ENCODE measurements at places on chromosomes 11 and 22. TPM values are rescaled to one million over a fixed set of nuclear protein-coding genes. Genes with fewer than 3 reads are reported as not detected.

Gene DUSP8
- total RNA-seq, result 10.1 TPM

Gene TCIRG1
- 10.2 TPM for total RNA-seq

Gene DGAT2
- total RNA-seq, result 0.93 TPM

Gene OR52E5
- not detected for total RNA-seq

Gene FXYD6
- 113 TPM for total RNA-seq

Gene GAB4
- total RNA-seq, result not detected

Gene TRPM5
- 0.09 TPM for total RNA-seq

Gene CDC42BPG
- total RNA-seq, result 3.0 TPM

Gene TST
- total RNA-seq, result 31.3 TPM

DNA sequence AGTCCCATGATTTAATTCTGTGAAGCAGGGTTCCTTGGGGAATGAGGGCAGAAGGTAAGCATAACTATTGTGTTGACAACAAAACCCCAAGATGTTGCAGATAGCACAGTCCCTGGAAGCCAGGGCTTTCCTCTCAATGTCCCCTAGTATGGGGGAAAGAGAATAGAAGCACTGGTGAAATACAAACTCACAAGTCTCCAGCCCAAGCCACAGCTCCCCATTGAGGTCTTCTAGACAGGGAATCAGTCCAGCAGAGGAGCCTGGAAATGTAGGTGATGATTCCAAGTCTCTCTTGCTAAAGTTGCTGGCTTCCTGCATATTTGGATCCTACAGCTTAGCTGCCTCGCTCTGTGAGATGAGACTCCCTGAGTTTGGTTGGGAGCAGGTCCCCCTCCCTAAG lies 31.7 kb upstream of the DRD2 start:
- no peak for DNase-seq

GRCh38 chr22:43658823-43659222 lies 153.3 kb downstream of the EFCAB6 start:
- no peak for DNase-seq

- DNase-seq, result no peak
Observed at GRCh38 chr11:69877235-69877634, 58.0 kb upstream of the FGF3 start.

- DNase-seq, result no peak
Observed at GRCh38 chr11:112166562-112166961, 610 bp upstream of the TEX12 start.

- DNase-seq, result no peak
Observed at GRCh38 chr22:32444068-32444467, 20.2 kb downstream of the BPIFC start.

- DNase-seq, result no peak
Observed at GRCh38 chr11:1131033-1131911, 26.5 kb upstream of the MUC5AC start.

GRCh38 chr11:45455536-45455935 lies 169.4 kb upstream of the SYT13 start:
- DNase-seq, result no peak

- no peak for DNase-seq
Observed at GRCh38 chr11:47403135-47403534, 5.3 kb upstream of the SLC39A13 start.

DNA sequence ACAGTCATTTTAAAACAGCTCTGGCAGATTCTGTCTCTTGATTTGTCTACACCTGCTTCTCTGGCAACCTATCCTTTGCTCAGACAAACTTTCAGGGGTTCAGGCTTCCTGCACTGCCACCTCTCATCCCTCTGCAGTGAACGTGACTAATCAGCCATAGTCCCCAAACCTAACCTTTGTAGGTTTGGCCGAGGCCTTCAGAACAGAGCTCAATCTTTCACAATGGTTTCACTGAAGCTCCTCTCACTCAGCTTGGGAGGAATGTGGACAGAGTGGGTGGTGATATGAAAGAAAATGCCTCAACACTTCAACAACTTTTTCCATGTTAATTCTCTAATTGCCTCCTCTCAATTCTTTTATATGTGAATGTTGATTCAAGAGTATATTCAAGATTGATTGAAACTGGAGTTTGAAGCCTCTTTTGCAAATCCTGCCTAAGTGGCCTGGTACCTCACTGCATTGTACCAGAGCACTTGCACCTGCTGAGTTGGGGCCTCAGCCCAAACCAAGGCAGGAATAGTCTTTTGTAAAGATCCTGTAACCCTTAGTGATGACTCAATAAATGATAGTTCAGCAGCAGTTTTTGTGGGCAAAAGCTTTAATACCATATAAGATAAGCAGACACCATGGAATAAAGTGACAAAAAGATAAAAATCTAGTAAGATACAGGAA lies 33.9 kb upstream of the FAT3 start:
- no peak for DNase-seq

GRCh38 chr11:111334532-111335502 lies 36.5 kb downstream of the POU2AF3 start:
- no peak for DNase-seq

GRCh38 chr22:19805821-19806212 lies 45.2 kb downstream of the TBX1 start:
- no peak for DNase-seq
